ENCODE measurements at places on chromosomes 7 and 10.

- DNase-seq, result no peak
These were observed 162.7 kb downstream of the ETV1 start for GRCh38 chr7:13826752-13827151.

DNA sequence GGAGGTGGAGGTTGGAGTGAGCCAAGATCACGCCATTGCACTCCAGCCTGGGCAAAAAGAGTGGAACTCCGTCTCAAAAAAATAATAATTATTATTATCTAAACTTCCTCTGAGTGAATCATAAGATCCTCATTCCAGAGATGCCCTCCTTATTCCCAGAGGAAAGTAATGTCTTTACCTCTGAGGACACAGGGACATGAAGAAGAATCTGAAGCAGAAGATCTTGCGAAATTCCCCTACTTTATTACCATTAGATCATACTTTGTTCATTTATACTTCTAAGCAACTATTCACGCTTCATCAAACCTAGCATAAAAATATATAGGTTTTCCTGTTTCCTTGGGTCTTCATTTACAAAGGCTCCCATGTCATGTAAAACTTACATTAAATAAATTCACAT is 143.1 kb downstream of the ETV1 start:
- DNase-seq, result no peak

DNA sequence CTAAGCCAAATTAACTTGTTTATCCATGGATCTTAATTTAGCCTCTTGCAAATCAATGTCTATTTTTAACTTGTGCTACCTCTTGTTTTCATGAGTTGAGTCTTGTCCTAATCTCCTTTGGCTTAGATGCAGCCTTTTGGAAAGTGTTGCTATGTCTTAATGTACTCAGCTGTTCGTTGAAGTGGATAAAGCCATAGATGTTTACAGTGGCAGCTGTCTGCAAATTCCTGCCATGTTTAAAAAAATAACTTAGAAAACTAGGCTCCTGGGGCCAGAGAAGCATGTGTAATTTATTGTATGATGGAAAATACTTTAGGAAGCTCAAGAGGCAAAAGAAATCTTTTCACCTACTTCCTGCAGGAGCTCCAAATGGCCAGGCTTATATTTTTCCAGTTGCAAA is 253.1 kb upstream of the RHOBTB1 start:
- no peak for DNase-seq

GRCh38 chr7:116392806-116393205 is 106.7 kb upstream of the CAV2 start:
- no peak for DNase-seq

- DNase-seq, result no peak
These were observed 175.9 kb downstream of the ZMYND11 start for GRCh38 chr10:310976-311639.

DNA sequence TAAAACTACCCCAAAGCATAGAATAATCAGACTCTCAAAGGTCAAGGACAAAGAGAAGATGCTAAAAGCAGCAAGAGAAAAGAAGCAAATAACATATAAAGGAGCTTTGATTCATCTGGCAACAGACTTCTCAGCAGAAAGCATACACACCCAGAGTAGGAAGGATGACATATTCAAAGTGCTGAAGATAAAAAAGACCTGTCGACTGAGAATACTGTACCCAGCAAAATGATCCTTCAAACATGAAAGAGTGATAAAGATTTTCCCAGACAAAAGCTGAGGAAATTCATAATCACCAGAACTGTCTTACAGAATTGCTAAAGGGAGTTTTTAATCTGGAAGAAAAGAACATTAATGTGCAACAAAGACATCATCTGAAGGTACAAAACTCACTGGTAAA is 14.9 kb downstream of the KCNK18 start:
- DNase-seq, result no peak

DNA sequence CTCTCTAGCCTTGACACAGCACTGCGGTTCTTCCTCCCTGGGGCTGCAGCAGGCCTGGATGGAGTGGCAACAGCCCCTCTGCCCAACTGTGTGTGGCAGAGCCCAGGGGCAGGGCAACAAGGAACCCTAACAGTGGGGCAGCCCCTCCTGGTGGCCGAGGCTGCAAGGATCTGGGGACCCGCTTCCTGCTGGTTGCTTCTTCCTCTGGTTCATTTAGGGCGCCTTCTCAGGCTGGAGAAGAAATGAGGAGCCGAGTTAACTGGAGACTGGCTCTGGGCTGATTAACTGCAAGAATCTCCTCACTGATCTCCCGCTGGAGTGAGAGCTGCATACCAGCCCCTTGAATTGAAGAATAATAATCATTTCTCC is 80.1 kb upstream of the EMX2 start:
- DNase-seq, result no peak

DNA sequence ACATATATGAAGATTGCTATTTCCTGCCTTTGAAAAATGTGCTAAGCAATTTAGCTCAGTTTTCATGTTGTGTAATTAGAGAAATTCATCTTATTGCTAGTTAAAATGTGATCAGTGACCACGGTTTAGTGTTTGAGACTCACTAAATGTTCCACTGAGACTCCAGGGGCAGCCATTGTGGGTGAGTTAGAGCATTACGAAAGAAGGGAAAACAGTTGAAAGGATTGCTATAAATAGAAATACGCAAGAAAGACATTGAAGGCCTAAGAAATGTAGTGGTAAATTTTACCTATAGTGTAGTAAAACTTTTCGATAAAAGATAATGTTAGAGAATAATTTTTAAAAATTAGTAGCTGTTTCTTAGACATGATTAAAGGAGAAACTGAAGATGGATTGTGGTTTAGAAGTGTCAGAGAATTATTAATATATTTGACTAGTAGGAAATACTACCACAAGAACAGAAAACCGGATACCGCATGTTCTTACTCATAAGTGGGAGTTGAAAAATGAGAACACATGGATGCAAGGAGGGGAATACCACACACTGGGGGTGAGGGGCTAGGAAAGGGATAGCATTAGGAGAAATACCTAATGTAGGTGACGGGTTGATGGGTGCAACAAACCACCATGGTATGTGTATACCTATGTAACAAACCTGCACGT is 394.5 kb downstream of the SEMA3D start:
- DNase-seq, result no peak

- DNase-seq, result peak; percentile 25
These were observed 642 bp downstream of the STK32C start for GRCh38 chr10:132306864-132307751.

DNA sequence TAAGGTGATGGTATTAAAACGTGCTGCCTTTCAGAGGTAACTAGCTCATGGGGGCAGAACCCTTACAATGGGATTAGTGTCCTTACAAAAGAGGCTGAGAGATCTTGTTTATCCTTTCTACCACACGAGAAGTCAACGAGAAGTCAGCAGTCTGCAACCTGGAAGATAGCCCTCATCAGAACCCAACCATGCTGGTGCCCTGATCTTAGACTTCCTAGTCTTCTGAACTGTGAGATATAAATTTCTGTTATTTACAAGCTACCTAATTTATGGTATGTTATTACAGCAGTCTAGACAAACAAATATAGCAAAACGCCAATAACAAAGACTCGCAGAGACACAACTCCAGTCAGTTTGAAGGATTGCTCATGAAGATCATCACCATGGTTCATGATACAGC is 157.5 kb upstream of the TMEM106B start:
- no peak for DNase-seq

DNA sequence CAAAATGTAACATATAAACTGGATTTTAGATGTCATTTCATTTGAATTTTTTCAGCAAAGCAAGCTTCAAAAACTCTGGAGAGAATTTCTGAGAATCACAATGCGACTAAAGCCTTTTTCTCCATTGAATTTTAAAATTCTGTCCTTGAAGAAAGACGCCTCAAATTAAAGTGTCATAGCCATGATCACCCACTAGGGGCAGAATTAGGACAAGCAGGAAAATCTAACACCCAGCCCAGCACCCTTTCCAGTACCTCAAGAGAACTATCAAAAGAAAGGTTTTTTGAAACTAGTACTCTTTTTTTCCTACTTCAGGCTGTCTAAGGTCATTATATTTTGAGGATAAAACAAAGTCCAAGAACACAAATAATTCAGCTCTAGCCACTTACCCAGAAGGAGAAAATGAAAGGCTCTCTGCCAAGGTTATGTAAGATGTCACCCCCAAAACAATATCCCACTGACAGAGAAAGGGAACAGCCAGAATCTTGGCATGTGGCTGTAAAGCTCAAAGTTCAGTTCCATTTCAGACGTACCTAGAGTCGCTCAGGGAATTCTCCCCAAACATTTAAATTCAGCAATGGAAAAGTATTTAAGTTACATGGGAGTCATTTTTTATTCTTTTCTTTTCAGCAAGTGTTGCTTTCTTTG is 299.4 kb downstream of the SNX13 start:
- no peak for DNase-seq

GRCh38 chr7:129376778-129377700 is 57.2 kb upstream of the STRIP2 start:
- no peak for DNase-seq
